ENCODE measurements at places on chromosomes 1 and 21.

DNA sequence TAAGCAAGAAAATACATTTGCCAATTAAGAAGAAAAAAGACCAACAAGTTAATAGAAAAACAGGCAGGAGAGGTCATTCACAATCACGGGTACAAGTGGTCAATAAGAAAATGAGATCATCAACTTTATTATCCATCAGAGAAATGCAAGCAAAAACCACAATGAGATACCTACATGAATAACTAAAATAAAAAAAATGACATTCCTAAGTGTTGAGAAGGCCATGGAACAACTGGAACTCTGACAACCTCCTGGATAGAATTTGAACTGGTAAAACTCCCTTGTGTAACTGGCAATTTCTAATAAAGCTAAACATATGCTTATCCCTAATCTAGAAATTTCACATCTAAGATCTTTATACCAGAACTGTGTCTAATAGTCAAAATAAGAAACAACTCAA, 135.4 kb upstream of the BACE2 start:
- DNase-seq, result no peak

GRCh38 chr21:38741092-38741949, 64.4 kb upstream of the ETS2 start:
- no peak for DNase-seq

DNA sequence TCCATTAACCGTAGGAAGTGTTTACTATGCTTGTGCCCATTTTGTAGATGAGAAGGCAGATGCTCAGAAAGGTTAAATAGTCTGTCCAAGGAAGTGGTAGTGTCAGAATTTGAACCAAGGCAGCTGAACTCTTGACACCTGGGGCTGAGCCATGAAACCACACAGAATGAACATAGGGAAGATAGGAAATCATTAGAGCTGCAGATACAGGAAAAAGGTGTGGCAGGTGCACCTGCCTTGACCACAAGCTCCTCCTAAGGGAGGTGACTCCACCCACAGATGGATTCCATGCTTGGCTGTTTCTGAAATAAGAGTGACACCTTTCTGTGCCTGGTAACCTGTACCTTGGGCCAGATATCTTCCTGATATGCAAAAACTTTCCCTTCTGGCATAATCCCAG, 69.9 kb upstream of the IGSF21 start:
- no peak for DNase-seq

- DNase-seq, result no peak
Measured at GRCh38 chr1:93323185-93323820, 22.4 kb upstream of the DR1 start.

GRCh38 chr1:178324003-178324402, 172.8 kb downstream of the CLEC20A start:
- DNase-seq, result no peak

All from CD4-positive, alpha-beta T cell treated with Interleukin-15 for 4 hours (primary cell).